MM.1S (cell line): ENCODE measurements at places on chromosomes 7 and 10.
A peak's percentile ranks its signal among the peaks of the same experiment; 100 is the strongest.

- no peak for DNase-seq
Measured at GRCh38 chr7:76328389-76328788, 25.9 kb downstream of the HSPB1 start.

- DNase-seq: no peak
Measured at GRCh38 chr7:151399906-151400305, 9.9 kb downstream of the WDR86 start.

GRCh38 chr7:135942614-135943013 is 34.5 kb downstream of the MTPN start:
- no peak for DNase-seq

- DNase-seq: no peak
Measured at GRCh38 chr7:102834466-102834865, 78.3 kb upstream of the LRRC17 start.

DNA sequence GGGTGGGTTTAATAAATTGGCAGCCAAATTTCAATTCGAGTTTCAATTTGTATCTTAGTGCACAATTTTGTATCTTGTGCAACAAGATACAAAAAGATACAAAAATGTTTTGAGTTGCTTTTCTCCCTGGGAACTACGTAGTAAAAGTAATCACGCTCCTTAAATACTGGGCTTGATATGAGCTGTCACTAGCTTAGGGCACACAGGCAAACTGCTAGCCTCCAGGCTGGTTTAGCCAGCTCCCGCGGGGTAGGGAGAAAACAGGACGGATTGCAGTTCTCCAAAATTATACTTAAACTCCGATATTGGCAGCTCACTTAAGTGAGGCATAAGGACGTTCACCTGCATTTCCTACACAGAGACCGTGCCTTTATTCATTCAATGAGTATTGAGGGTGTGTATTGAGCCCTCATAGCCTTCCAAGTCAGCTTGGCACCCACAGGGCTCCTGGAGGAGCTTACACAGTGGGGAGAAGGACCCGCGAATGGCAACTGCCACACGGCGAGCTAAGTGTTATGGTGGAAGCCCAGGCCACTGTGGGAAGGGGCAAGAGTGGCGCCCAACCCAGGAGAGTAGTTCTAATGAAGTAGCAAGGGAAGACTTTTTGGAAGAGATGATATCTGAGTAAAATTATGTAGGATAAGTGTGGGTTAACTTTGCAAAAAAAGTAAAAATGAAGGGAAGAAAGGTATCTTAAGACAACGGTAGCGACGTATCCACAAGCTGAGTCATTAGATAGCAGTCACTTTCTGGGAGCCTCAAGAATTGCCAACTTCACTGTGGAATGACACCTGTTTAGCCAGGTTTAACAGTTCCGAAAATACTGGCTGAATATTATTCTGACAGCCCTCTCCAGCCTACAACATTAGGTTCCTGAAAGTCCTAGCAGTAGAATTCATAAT is 1.6 kb upstream of the EPC1 start:
- no peak for DNase-seq

DNA sequence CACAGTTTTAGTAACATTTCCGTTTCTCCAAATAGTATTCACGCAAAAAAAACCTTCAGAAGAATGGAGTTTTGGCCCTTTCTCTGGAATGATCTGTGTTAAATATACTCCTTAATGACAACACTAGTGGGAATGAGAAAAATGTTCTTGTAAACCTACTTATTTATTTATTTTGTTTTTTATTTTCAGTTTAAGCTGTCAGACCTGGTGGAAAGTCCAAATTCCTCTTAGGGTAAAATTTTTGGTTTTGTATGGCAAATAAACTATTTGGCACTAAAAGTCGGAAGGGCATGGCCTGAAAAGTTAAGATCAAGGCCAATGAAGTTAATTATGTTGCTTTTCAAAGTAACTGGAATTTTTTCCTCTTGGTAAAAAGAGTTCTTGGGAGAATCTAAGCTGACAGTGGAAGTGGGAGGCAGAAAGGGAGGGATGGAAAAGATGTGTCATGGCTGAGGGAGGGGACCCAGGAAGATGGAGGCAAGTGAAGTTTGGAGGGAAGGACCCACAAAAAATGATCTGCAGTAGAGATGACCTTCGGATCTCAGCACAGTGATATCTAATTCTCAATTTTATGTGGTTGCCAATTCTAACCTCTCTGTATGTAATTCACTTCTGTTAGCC is 33.5 kb upstream of the VPS41 start:
- DNase-seq: no peak

- no peak for DNase-seq
Measured at GRCh38 chr7:137835486-137836112, 11.2 kb downstream of the DGKI start.

DNA sequence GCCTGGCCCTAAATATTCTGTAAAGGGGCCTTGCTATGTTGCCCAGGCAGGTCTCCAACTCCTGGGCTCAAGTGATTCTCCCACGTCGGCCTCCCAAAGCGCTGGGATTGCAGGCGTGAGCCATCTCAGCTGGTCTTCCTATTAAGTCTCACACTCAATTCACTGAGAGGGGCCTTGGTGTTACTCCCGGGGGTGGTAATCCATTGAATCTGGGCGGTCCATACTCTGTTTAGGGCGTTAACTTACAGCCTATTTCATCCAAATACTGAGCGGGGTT is 665 bp upstream of the SRRT start:
- DNase-seq: no peak

DNA sequence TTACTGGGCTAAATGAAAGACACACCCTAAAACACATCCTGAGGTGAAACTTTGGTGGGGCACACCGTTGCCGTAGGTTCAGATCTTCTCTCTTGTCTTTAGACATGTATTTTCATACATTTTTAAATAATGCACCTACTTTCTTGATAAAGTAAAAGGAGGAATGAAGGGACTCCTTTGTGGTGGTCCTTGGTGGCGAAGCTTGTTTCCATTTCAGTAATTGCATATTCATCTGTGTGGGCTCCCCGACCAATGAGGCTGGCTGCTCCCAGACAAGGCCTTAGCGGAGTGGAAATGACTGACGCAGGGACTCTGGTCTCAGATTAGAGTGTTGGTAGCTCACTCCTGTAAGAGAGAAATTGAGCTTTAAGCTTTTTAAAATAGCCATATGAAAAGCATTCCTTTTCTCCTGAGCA is 815 bp downstream of the CCSER2 start:
- peak; percentile 43 for DNase-seq

DNA sequence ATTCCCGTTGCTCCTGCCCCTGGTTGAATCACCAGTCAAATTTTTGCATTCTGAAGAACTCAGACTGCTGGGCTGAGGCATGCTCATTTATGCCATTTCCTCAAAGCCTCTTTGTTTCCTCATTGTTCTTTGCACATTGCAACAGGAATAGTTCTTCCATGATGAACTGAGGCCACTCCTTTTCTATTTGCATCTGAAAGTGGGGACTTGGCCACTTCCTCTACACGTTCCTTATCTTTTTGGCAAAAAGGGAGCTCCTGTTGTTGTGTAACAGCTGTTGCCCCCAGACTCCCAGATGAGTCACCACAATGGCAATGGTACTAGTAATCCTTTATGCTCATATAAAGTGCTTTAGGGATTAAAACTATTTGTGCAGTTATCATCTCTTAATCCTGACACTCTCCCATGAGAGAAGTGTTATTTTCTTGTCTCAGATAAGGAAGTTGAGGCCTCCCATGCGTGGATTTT is 20.1 kb upstream of the ITPRID1 start:
- DNase-seq: no peak

DNA sequence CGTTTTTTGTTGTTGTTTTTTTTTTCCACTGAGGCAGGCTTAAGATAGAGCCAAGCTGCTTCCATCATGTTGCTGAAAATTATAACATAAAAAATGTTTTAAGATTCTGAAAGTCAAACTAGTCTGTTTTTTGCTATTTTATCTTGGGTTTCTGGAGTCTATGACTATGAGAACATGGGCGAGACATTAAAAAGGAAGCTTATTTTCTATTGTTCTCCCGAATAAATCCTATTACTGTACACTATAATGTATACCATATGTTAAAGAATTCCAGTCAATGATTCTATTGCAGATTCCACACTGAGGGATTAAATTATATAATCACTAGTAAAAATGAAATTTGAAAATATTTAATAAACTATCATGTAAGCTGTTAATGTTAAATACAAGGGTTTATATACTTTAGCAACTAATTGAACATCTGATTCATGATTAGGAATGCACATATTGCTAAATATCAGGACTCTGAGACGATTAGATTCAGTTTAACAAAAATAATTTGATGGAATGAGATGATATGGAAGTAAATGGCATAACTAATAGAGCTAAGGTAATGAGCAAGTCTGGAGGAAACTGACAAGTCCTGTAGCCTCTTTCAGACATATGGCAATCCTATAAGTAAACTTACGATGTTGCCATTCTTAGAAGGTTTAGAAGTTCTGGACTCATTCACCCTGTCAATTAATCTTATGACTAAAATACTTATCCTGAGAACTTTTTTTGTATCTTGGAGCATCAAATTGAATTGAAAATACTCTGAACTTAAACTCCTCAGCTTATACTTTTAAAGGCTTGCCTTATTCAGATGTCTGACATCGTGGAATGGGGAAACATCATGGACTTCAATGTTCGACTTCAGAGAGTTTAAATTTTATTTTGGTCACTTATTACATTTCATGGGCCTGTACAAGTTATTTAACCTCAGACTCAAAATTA is 294.8 kb upstream of the DGKB start:
- no peak for DNase-seq
